Adipocyte (in vitro differentiated cells): ENCODE measurements at places on chromosomes 7 and 10.
A peak's percentile ranks its signal among the peaks of the same experiment; 100 is the strongest.

DNA sequence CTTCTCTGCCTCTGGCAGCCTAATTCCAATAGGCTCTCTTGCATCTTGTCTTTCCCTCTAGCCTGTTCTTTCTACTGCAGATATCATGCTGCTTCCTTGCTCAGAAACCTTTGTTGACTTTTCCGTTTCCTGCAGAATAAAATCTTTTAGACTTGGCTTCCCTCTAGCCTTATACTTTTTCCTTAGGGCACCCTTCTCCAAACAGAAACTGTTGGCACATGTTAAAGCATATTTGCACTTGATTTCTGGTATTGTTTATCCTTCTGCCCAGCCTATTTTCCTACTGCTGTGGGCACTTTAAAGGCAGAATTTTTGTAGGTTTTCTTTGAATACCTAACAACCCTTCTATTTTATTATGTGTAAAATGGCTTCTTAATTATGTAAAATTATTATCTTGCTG, 4.6 kb downstream of the GNAI1 start:
- peak; percentile 32 for DNase-seq

GRCh38 chr7:148304456-148304855, 286.1 kb upstream of the C7orf33 start:
- DNase-seq = no peak

- DNase-seq = no peak
Observed at GRCh38 chr10:79382491-79382941, 35.2 kb downstream of the PPIF start.

GRCh38 chr7:44750921-44751571, 2.4 kb downstream of the ZMIZ2 start:
- no peak for DNase-seq

DNA sequence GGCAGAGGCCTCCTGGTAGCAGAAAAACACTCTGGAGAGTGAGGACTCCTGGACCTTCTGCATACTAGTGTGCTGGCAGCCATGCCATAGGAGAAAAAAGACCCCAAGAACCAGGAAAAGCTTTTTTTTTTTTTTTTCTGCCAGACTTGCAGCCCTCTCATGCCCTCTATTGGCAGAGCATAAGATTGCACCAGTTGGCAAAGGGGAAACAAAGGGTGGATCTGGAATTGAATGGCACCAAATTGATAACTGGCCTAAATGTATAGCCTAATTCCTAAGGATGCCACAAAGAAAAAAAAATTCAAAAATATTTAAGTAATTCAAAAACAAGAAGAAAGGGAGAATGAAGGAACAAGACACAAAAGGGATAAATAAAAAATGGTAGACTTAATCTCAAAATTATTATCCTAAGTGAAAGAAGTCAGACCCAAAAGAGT, 112.5 kb upstream of the GHITM start:
- DNase-seq = peak; percentile 42

- no peak for DNase-seq
Observed at GRCh38 chr10:7028809-7029166, 382.0 kb downstream of the SFMBT2 start.

DNA sequence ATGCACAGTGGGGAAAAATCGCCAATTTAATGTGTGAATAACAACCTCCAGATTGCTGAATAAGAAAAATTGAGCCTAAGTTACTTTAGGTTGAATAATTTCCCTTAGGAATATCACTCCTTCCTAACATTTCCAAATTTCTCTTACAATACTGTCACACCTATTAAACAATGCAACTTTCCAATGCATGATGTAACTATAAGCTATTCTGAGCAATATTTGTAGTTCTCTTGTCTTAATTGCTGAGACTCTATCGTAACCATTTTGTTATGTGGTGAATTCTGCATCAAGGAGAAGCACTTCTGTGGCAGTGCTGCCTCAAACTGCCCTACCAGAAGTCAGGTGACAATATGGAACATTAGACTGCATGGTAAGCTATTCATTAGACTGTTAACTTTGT, 386.7 kb upstream of the LRRN3 start:
- peak; percentile 20 for DNase-seq

DNA sequence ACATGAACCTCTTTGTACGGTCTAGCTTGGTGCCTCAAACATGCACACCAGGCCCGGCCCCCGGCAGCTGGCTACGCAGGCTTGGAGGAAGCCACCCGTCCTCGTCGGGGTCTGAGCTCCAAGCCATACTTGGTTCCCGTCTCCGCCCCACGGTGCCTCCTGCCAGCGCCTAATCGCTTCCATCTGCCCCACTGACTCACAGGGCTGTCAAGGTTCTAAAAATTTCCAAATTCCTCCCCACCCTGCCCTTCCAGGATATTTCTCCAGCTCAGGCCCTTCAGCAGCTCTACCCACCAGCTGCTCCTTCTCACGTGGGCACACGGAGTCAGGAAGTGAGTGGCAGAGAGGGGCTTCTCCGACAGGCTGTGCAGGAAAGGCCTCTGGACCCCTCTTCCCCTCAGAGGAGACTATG, 38.8 kb downstream of the TMEM270 start:
- peak; percentile 97 for DNase-seq

DNA sequence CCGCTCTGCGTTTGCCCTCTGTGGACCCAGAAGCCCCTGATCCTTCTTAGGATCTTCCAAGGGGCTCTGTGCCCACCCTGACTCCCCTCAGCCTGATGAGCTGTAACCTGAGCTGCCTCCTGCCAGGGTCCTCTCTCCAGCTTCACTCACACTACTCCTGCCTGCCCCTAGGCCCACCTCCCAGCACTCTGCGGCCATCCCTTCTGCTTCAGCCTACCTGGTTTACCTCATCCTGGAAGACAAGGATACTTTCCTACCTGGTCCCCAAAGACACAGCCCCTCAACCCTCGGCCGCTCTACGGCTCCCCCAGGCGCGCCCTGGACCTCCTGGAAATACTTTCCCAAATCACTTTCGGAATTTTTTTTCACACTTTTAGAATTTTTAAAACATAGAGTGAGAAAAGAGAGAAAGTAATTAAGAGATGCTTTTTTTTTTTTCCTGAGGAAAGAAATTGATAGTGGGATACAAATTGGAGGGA, 6.4 kb upstream of the ZNF862 start:
- no peak for DNase-seq

DNA sequence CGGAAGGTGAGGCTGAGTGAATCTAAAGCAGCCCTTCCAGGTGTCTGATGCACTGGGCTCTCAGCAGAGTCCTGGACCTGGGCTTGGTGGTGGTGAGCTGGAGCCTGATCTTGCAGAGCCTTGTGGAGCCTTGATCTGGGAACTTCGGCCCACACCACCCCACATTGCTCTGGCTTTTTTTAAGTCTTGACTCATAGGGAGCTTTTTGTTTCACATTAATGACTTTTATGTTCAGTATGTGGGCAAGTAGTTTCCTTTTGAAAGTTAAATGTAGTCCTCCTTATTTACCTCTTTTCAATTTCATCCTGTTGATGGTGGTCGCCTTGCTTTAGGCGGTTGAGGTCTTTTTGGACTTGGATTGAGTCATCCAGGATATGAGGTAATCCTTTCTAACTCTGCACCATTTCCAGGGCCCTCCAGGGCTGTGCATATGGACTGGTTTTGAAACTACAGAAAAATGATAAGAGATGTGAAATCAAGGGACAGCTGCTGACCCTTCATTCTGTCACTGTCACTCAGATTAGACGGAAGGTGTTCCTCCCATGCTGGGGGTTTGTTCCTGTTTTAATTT, 2.9 kb upstream of the NRAP start:
- no peak for DNase-seq

DNA sequence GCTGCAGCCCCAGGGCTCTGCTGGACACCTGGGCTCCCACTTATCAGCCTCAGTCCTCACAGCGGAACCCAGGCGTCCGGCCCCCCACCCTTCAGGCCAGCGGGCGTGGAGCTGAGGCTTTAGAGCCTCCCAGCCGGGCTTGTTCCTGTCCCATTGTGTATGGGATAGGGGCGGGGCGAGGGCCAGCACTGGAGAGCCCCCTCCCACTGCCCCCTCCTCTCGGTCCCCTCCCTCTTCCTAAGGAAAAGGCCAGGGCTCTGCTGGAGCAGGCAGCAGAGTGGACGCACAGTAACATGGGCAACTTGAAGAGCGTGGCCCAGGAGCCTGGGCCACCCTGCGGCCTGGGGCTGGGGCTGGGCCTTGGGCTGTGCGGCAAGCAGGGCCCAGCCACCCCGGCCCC, 2.7 kb downstream of the NOS3 start:
- no peak for DNase-seq

GRCh38 chr7:40782836-40783235, 648.0 kb downstream of the SUGCT start:
- no peak for DNase-seq

DNA sequence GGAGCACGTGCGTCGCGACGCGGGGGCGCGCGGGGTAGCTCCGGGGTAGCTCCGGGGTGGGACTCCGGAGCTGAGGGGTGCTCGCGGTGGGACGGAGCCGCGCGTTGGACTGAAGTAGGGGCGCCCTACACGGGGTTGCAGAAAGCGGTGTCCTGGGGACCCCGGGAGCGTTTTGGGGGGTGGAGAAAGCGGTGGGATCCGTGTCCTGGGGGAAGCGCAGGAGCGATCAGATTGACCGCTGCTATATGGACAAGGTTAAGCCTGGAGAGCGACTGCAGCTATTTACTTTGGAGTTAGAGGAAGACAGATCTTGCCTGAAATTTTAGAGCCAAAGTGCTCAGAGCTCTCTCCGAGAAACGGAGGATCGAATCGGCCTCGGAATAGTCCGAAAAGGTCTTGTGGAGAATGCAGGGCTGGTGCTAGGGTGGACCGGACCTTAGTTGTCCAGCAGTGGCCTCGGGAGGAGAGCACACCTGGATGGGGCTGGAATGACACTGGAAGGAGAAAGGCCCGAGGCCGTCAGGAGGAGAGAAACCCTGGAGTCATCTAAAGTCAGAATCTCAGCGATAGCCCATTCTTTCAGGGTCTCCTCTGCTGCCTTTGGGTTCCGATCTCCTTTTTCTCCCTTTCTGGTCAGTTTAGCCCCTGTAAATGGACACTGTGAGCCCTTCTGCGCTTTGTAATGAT, 564 bp downstream of the PDSS1 start:
- peak; percentile 22 for DNase-seq

DNA sequence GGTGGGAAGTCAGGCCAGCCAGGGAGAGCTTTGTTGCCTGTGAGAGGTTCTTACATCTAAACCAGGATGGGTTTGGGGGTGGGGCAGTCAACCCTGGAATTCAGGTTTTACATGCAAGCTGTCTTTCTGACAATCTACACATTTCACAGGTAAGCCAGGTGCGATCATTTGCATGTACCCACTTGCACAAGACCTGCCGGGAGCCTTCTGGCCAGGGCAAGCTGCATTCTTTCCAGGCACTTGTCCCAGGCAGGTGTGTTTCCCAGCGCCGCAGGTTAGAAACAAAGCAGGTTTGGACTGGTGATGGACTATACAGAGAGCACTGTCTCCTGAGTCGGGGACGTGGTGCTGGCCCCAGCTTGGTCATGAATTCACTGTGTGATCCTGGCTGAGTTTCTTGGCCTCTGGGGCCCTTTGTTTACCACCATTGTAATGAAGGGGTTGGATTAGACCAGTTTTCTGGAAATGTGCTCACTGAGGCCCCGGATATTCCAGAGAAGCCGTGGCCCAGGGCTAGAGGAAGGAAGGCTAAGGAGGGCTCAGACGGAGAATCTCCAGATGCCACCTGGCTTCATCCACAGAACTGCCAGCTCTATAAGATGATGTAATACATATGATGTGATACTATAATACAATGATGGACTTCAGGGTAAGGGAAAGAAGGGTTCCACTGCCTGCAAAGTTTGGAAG, 205.2 kb upstream of the SVIL start:
- DNase-seq = no peak

- no peak for DNase-seq
Observed at GRCh38 chr10:78041170-78042057, 7.8 kb downstream of the RPS24 start.

GRCh38 chr7:43520201-43520600, 62.7 kb upstream of the STK17A start:
- DNase-seq = no peak

DNA sequence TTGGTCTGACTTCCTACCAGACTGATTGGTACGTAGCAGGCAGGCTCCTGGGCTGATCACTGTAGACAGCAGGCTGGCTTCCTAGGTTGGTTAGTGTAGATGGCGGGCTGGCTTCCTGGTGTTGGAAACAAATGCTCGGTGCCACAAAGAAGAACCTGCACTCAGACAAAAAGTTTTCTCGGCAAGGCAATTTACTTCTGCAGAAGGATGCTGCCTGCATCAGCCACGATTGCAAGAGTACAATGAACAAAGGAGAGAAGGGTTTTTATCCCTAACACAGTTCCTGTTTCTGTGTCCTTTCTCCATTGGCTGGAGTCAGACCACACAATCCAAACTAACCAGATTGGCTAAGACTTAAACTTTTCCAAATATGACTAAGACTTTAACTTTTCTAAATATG, 123.6 kb upstream of the PPP2R2D start:
- no peak for DNase-seq

DNA sequence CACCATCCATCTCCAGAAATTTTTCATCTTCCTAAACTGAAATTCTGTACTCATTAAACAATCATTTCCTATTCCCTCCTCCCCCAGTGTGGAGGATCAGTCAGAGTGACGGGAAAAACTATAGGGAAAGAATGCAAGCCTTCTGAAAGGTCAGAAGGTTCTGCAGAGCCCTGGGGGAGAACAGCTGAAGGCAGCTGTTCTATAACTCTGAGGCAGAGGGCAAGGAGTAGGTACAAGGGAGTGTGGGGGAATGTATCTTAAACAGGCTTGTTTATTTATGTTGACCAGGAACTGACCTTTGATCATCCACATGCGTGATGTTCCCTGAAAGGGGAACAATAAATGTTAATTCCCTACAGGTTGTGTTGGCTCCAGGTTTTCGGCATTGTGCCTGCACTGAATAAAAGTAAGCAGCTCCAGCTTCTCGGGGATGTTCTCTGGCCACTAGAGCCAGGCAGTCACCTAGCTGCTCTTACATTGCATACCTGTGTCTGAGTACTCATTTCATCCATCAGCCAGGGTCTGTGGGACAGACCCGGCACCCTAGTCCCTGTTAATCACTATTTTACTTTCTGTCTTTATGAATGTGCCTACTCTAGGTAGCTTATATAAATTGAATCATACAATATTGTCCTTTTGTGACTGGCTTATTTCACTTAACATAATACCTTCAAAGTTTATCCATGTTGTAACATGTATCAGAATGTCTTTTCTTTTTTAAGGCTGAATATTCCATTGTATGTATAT, 5.8 kb downstream of the IFIT1 start:
- DNase-seq = peak; percentile 28

GRCh38 chr10:44976352-44977198, 2.0 kb downstream of the DEPP1 start:
- DNase-seq = no peak

GRCh38 chr7:128902761-128903585, 7.5 kb downstream of the KCP start:
- DNase-seq = no peak
